G401 (cell line): ENCODE measurements at places on chromosomes 5 and 9.
A peak's percentile ranks its signal among the peaks of the same experiment; 100 is the strongest.

GRCh38 chr5:132064738-132065331 lies 4.4 kb downstream of the IL3 start:
- peak; percentile 75 for DNase-seq

- no peak for DNase-seq
These were observed 26.0 kb downstream of the GPBP1 start for GRCh38 chr5:57199866-57200265.

GRCh38 chr9:135374591-135374990 lies 105.0 kb upstream of the PPP1R26 start:
- DNase-seq, result no peak

- DNase-seq, result no peak
These were observed 263.4 kb downstream of the GRIA1 start for GRCh38 chr5:153753645-153754432.

DNA sequence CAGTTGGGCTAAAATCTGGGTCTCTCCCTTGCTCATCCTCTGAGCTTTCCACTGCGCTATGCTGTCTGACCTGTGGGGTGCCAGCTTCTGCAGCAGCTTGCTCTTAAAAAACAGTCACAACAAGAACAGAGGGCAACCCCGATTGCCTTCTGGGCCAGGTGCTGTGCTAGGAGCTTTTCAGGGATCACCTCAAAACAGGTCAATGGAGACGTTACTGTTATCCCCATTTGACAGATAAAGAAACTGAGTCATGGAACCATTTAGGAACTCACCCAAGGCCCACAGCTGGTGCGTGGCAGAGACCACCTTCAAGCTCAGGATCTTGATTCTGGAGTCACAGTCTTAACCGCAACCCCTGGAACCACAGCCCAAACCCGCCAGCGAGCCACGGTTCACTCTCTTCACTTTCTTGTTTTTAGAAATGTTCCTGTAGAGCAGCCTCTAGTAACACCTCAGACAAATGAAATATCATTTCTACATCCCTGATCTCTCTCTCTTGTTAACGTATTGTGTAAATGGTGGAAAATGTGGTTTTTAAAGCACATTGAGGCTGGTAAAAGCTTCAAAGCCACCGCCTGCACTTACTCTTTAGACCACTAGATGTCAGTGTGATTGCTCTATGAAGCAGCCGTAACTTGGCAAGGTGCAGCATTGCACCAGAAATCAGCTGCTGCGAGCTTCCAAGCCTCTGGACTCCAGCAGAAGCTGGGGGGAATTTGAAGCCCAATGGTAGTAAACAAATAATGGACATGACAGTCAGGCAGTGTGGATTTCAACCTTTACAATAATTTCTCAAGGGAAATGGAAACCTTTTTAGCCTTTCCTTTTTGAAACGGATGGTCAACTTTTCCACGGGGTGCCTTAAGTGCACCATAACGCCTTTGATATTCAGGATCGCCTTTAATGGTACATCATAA lies 1.7 kb downstream of the FYB1 start:
- peak; percentile 69 for DNase-seq

- DNase-seq, result peak; percentile 97
These were observed 363.4 kb upstream of the SLC30A5 start for GRCh38 chr5:68730220-68730978.

GRCh38 chr9:113796646-113797426 lies 79.3 kb upstream of the ZNF618 start:
- DNase-seq, result no peak

- no peak for DNase-seq
These were observed 51.5 kb downstream of the NXNL2 start for GRCh38 chr9:88586452-88586851.

DNA sequence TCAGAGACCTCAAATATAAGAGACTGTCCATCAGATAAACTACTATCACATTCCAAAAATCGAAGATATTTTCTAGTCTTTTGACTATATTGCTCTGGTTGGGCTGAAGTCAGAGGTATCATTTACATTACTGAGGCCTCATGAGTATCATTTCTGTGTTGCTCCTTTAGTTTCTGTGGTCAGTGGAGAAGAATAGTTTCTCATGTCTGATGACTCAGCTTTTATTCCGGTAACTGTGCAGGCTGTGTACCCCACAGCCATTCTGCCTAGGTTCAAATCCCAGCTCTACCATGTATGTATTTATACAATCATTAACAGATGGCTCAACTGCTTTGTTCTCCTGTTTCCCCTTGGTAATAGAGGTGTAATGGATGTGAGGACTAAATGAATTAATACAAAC lies 179.3 kb downstream of the ALDH1A1 start:
- no peak for DNase-seq

GRCh38 chr5:59800347-59800893 lies 93.1 kb downstream of the PDE4D start:
- DNase-seq, result no peak

DNA sequence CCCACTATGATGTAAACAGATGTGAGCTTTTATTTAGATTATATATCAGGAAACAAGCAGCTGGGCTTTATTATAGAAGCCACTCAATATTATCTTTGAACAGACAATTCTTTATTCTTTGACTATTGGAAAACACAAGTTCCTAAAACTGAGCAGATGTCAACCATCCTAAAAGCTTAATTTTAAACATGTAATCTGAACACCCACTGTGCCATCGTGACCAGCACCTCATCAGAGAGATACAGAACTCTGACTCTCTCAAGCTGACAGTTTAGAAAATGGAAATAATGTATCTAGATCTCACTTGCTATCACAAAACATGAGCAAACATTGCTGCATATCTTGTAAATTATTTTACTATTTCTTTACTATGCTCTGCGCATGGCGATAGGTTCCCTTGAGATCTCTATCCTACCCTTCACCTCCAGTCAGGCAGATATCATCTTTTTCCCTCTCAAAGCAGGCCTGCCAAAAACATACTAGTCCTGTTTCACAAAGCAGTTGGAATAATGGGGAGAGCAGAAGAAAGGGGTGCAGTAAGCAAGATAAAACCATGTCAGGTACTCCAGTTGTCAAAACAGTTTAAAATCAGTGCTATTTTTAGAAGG lies 151.0 kb downstream of the KIAA0825 start:
- DNase-seq, result no peak

GRCh38 chr5:147381555-147381954 lies 128.3 kb downstream of the DPYSL3 start:
- DNase-seq, result no peak

DNA sequence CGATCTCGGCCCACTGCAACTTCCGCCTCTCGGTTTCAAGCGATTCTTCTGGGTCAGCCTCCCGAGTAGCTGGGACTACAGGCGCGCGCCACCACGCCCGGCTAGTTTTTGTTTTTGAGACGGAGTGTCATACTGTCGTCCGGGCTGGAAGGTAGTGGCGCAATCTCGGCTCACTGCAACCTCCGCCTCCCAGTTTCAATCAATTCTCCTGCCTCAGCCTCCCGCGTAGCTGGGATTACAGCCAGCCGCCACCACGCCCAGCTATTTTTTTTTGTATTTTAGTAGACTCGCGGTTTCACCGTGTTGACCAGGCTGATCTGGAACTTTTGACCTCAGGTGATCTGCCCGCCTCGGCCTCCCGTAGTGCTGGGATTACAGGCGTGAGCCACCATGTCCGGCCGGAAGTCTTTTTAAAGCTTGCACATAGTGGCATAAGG lies 1.2 kb downstream of the SMC5 start:
- no peak for DNase-seq

DNA sequence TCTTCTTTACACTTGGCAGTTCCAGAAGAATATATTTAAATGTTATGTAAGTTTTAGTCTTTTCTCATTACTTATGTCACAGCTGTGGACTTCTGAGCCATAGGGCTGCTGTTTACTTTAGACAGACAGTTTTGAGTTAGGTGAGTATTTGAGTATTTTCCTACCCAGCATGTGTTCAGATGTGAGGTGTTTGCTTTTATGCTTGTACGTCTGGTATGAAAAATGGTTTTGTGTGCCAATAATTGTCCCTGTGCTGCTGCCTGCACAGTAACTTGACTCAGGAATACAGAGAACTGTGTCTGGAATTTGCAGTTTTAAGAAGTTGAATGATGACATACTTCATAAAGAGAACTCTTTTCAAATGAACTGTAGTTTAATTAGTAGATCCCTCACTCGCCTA lies 20.8 kb downstream of the MEGF10 start:
- DNase-seq, result no peak

DNA sequence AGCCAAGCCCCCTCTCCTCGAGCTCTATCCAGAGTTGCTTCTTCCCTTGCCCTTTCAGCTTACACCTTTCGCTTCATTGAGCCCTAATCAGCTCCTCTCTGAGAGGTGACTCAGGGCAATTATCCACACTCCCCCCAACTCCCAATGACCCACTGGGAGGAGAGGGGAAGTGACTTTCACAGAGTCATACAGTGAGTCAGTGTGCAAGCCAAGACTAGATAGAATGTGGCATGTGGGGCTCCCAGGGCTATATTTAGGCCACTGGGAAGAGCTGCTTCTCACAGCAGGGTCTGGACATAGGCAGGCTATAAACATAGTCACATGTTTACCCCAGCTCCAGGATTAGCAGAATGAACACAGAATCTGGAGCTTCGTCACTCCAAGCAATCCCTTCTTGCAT lies 57.4 kb downstream of the NRG2 start:
- DNase-seq, result peak; percentile 89

GRCh38 chr9:99834474-99834873 lies 12.8 kb downstream of the NR4A3 start:
- DNase-seq, result no peak

- DNase-seq, result peak; percentile 50
These were observed 22.0 kb upstream of the AK3 start for GRCh38 chr9:4762886-4763541.

GRCh38 chr9:85278769-85279168 lies 463.0 kb downstream of the AGTPBP1 start:
- DNase-seq, result no peak

- DNase-seq, result no peak
These were observed 518 bp downstream of the SPRY4 start for GRCh38 chr5:142324136-142324870.

- DNase-seq, result no peak
These were observed 7.9 kb upstream of the CARD19 start for GRCh38 chr9:93087971-93088655.

DNA sequence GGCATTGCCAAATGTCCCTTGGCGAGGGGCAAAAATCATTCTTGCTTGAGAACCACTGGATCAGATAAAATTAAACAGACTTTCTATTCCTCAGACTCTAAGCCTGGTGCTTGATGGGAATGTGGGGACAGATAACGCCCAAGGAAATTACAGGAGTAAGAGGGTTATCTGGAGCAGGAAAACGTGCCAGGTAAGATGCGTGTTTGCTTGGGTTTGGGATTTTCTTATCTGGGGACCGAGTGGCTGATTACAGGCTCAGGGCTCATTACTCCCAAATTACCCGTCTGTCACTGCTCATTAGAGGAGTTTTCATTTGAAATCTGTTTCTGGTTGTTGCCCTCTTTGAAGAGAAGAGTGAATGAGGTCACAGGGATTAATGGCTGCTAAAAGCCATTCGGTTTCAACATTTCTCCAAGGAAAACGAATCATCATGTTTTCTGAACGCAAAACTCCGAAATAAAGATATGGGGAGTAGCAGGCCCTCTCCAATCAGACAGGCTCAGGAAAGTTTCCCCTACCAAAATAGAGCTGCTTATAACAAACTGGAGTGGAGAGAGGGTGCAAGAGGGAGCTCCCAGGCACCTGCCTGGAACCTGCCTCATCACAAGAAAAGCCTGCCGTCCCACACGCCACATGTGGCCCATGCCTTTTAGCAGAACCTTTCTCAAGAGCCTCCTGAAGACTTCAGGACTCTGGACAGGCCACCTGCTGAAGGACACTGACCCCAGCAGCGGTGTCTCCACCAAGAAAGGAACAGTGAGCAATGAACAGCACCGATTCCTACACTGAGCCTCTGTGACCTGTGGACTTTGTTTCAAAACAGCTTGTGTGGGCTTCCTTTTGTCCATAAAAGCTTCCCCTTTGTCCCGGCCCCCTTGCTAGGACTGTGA lies 136.4 kb downstream of the ICE1 start:
- DNase-seq, result no peak

DNA sequence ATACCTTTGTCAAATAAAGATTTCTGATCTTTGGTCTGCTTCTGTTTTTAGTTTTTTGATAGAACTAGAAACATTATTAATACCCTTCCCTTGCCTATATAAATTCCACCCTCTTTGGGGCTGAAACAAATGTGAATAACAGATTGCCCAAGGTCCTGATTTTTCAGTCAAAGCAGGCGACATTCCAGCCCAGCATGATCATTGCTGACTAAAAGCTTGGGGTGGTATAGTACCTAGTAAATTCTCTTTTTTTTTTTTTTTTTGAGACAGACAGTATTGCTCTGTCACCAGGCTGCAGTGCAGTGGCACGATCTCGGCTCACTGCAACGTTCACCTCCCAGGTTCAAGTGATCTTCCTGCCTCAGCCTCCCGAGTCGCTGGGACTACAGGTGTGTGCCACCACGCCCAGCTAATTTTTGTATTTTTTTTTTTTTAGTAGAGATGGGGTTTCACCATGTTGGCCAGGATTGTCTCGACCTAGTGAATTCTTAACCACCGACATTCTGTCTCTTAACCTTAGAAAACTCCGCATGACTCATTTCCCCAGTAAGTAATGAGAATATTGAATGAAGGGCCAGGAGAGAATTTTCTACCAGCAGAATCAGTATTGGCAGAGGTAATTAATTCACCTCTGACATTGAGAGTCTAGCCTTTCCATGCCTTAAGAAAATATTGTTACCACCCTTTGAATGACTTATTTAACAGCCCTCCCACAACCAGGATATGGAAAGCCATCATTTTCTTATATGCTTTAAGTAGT lies 226.4 kb downstream of the GNA14 start:
- no peak for DNase-seq

- no peak for DNase-seq
These were observed 4.1 kb downstream of the LHX2 start for GRCh38 chr9:124015661-124016131.

DNA sequence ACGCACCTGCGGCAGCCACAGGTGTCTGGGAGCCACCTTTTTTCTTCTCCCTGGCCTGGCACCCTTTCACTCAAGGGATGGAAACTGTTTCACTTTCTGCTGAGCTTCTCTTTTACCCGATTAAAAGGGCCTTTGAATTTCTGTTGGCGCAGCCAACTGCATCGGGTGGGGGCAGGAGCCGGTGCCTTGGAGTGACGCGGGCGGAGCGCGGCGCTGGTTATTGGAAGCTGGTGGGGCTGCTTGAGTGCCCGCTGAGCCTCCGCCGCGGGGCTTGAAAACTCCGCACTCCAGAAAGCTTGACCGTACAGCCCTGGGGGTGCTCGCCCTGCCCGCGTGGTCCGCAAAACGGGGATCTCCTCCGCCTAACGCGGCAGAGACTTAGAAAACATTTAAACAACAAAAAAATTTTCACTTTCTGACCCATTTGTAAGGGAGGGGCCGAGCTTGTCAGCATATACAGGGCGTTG lies 52.0 kb upstream of the TJP2 start:
- DNase-seq, result peak; percentile 50

GRCh38 chr5:65292196-65292595 lies 189.5 kb downstream of the ADAMTS6 start:
- no peak for DNase-seq

DNA sequence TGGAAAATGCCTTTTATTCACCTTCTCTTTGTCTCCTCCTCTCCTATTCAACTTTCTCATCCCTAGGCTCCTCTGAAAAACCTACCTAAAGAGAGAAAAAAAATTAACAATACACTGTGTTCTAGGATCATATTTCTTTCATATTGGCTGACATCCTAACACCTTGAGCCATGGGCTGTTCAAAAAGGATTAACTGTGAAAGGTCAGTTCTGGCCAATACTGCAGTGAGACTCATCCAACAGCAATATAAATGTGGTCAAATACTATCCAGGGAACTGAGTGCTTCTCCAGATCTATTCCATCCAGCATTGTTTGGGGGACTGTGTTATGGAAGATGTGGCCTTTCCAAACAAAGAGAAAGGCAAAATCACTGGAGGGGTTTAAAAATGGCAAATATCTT lies 131.1 kb upstream of the MOCS2 start:
- DNase-seq, result no peak

GRCh38 chr5:75363111-75363510 lies 26.1 kb downstream of the HMGCR start:
- DNase-seq, result peak; percentile 23
